ENCODE measurements at places on chromosomes 12 and 14. TPM values are rescaled to one million over a fixed set of nuclear protein-coding genes. Genes with fewer than 3 reads are reported as not detected.

The PMEL gene
- not detected for total RNA-seq

The DCAF5 gene
- total RNA-seq: 75.7 TPM

The ACTN1 gene
- 70.8 TPM for total RNA-seq

The EML5 gene
- total RNA-seq: 5.5 TPM

The TESPA1 gene
- total RNA-seq: 269 TPM

The SLC25A47 gene
- total RNA-seq: not detected

The P2RX7 gene
- total RNA-seq: 7.0 TPM

The RCOR1 gene
- 21.5 TPM for total RNA-seq

The SLCO1B1 gene
- not detected for total RNA-seq

The SOAT2 gene
- 0.42 TPM for total RNA-seq

The TIGAR gene
- total RNA-seq: 17.3 TPM

The ACOT6 gene
- not detected for total RNA-seq

DNA sequence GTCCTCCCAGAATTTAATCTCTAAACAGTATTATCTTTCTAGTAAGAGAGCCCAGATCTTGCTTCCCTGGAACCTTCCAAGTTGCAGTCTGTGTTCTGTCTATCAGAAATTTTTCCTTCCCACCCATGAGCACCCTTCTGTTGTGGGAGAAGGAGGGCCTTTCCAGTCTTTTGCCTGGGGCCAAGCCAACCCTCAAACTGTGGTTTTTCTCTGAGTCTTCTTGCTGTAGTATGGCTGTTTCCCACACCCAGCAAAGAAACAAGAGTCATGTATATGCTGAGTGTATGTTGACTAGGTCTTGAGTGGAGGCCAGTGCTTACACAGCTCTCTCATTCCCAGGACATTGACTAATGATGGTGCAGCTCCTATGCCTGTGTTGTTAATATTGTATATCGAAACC, 104.5 kb downstream of the TGFB3 start:
- no peaks in the 10 kb centered on the region for H3K36me3 ChIP-seq
- H3K4me1 ChIP-seq: no peaks in the 10 kb centered on the region
- H3K27me3 ChIP-seq: no peaks in the 10 kb centered on the region
- H3K4me3 ChIP-seq: no peak overlapping the region

GRCh38 chr14:61517911-61518384, 177.4 kb upstream of the HIF1A start:
- no peak for DNase-seq
- no peak overlapping the region for H3K27ac ChIP-seq
- no peaks in the 10 kb centered on the region for H3K27me3 ChIP-seq
- peaks cover 76% of the 10 kb centered on the region for H3K4me1 ChIP-seq
- no peak overlapping the region for H3K4me3 ChIP-seq
- peaks cover 20% of the 10 kb centered on the region for H3K36me3 ChIP-seq

- DNase-seq: no peak
- no peak overlapping the region for H3K4me3 ChIP-seq
- no peaks in the 10 kb centered on the region for H3K36me3 ChIP-seq
- H3K4me1 ChIP-seq: no peaks in the 10 kb centered on the region
- H3K27ac ChIP-seq: no peak overlapping the region
Measured at GRCh38 chr12:90460681-90461080, 494.3 kb downstream of the CCER1 start.

DNA sequence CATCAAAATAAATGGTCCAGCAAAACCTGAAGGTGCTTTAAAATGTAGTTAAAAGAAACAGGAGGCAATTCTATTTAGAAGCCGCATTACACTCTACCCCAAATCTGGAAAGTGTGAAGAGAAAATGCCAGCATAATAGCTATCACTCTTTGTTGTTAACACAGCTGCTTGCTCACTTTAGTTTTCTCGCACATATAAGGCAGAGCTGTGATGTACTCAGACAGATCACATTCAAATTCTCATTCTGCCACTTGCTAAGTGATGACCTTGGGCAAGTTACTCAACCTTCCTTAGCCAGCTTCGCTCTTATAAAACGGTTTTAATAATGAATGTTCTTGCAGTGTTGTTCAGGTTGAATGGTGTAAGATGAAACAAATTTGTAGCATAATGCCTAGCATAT, 56.0 kb upstream of the MGAT4C start:
- no peak overlapping the region for H3K4me3 ChIP-seq
- no peaks in the 10 kb centered on the region for H3K4me1 ChIP-seq
- H3K27ac ChIP-seq: no peak overlapping the region
- H3K36me3 ChIP-seq: no peaks in the 10 kb centered on the region
- no peak for DNase-seq
- H3K27me3 ChIP-seq: no peaks in the 10 kb centered on the region

DNA sequence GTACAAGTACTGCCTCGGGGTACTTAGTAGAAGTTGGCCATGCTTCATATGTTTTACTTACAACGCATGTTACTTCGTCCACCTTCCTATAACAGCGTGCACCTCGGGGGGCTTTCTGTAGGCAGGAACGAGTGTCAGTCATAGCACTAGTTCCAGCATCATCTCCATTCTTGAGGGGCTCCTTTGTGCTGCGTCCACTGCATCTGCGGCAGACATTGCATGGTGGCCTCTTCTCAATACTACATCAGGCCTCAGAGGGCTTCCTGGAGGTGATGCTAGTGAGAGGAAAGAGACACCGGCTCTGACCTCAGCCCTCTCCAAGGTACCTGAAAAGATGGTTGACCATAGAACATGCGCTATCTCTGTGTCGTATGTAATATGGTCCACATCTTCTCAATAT, 121.2 kb upstream of the RTL1 start:
- H3K27me3 ChIP-seq: no peaks in the 10 kb centered on the region
- no peak overlapping the region for H3K4me3 ChIP-seq
- DNase-seq: no peak
- no peaks in the 10 kb centered on the region for H3K36me3 ChIP-seq

DNA sequence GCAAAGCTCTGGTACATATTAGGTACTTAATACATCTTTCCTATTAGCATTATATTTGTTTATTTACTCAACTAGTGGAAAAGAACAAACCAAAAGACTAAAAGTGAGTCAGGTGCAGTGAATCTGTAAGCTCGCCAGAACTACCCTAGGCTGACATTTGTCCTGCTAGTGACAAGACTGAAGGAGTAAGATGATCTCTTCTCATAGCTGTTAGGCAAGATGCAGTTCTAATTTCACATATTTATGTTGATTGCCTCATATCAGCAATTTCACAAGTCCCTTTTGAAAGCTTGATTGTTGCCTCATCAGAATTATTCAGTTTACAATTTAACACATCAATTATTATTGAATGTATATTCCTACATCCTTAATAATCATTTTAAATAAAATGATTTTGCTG, 293.0 kb upstream of the NAV3 start:
- no peak overlapping the region for H3K4me3 ChIP-seq
- H3K27ac ChIP-seq: no peak overlapping the region
- H3K27me3 ChIP-seq: no peaks in the 10 kb centered on the region
- H3K36me3 ChIP-seq: no peaks in the 10 kb centered on the region
- DNase-seq: no peak

DNA sequence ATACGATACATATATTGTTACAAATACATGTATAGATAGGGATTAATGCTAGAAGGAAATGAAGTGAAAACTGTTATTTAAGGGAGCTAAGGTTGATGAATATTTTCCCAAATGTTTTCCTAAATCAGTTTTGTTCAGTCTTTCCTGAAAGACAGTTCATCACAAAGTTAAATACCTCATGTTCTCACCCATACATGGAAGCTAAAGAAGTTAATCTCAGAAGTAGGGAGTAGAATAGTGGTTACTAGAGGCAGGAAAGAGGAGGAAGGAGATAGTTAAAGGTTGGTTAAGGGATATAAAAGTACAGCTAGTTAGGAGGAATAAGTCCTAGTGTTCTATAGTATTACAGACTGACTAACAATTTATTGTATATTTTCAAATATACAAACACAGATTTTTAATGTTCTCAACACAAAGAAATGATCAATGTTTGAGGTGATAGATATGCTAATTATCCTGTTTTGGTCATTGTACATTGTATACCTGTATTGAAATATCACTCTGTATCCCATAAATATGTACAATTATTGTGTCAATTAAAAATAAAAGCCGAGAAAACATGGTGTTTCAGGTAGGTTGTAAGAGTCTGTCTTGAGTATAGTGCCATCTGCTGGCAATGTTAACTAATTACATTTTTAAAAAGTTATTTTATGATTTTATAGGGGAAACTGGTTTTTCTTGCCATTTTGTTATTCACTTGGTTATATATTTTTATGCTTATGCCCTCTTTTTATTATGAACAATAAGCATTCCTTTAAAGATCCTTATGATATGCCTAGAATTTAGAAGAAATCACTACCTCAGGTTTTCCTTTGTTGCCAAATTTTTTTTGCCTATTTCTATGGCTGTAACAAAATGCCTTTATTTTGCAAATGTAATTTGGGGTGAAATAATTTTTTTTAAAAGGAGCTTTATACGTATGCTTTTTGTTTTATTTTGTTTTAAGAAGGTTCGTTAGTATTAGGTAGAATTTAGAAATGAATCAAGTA, 26.9 kb downstream of the ZDHHC17 start:
- H3K4me3 ChIP-seq: no peak overlapping the region
- H3K4me1 ChIP-seq: peaks cover 6% of the 10 kb centered on the region
- no peak overlapping the region for H3K27ac ChIP-seq

- H3K27me3 ChIP-seq: no peaks in the 10 kb centered on the region
- H3K4me1 ChIP-seq: no peaks in the 10 kb centered on the region
- no peaks in the 10 kb centered on the region for H3K36me3 ChIP-seq
- no peak overlapping the region for H3K27ac ChIP-seq
- no peak for DNase-seq
- no peak overlapping the region for H3K4me3 ChIP-seq
Measured at GRCh38 chr14:29820785-29821184, 106.9 kb downstream of the PRKD1 start.

DNA sequence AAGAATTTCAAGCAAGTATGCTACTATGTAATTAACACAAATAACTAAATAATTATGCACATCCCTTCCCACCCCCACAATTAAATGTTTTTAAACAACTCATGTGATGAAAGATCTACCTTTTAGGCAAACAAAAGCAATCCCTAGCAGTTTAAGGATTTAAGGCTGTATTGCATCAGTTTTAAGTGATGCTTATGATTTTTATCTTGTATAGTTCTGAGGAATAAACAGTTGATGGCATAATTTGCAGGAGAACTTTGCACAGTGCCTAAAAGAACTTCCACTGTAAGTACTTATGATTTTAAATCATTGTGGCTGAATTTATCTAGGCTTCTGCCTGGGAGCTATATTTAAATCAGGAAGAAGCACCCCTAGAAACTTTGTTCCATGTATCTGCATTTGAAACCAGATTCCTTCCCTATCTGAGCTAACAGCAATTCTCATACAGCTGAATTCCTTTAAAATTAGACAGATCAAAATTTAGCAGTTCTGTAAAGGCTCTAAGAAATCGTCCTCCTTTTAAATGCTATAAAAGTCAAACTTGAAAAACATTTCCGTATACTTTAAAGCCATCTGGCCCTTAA, 388.6 kb downstream of the BCAT1 start:
- no peak for DNase-seq
- H3K27ac ChIP-seq: no peak overlapping the region
- no peaks in the 10 kb centered on the region for H3K4me1 ChIP-seq
- peaks cover 17% of the 10 kb centered on the region for H3K27me3 ChIP-seq

DNA sequence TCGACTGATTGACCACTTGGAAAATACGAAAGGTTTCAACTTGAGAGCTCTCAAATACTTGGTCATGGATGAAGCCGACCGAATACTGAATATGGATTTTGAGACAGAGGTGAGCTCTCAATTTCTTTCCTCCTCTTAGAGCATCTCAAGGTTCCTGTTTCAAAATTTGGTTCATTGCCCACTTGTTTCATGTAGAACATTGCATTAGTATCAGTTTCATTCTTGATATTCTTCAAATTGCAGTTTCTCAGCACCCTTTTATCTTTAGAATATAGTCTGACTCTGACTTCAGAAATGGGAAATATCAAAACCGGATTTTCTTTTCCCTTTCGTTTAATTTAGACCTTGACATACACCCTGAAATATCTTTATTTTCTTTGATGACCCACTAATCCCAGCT, 8.8 kb downstream of the DDX47 start:
- no peak for DNase-seq
- peaks cover 59% of the 10 kb centered on the region for H3K36me3 ChIP-seq
- no peak overlapping the region for H3K27ac ChIP-seq
- H3K27me3 ChIP-seq: no peaks in the 10 kb centered on the region
- H3K4me1 ChIP-seq: peaks cover under 1% of the 10 kb centered on the region
- no peak overlapping the region for H3K4me3 ChIP-seq

GRCh38 chr12:127245437-127245836, 1021.5 kb upstream of the TMEM132C start:
- no peaks in the 10 kb centered on the region for H3K4me1 ChIP-seq
- no peaks in the 10 kb centered on the region for H3K36me3 ChIP-seq
- no peak for DNase-seq
- H3K27me3 ChIP-seq: no peaks in the 10 kb centered on the region
- no peak overlapping the region for H3K4me3 ChIP-seq

- no peak overlapping the region for H3K27ac ChIP-seq
- H3K36me3 ChIP-seq: no peaks in the 10 kb centered on the region
Measured at GRCh38 chr14:30267141-30267540, 291.8 kb upstream of the G2E3 start.

DNA sequence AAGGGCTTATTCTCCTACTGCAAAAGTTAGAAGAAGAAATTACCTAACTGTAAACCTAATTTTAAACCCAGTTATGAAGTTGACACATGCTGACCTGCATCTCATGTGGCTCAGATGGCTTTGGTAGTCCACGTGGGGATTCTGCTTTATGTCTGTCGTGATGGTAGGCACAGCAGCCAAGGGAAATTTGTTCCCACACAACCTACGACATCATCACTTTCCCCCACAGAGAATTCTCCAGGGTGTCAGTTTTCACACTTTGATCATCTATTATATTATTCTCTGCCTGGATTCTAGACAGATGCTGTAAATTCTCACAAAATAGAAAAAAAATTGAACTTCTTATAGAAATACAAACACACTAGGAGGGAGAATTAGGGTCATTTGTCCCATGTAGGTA, 70.6 kb downstream of the PTHLH start:
- H3K27ac ChIP-seq: no peak overlapping the region
- H3K4me3 ChIP-seq: no peak overlapping the region
- H3K27me3 ChIP-seq: no peaks in the 10 kb centered on the region
- H3K36me3 ChIP-seq: no peaks in the 10 kb centered on the region
- no peak for DNase-seq
